ENCODE measurements at places on chromosomes 3 and 15.
A peak's percentile ranks its signal among the peaks of the same experiment; 100 is the strongest.

- DNase-seq, result no peak
Measured at GRCh38 chr3:73727117-73727821, 102.5 kb upstream of the PDZRN3 start.

DNA sequence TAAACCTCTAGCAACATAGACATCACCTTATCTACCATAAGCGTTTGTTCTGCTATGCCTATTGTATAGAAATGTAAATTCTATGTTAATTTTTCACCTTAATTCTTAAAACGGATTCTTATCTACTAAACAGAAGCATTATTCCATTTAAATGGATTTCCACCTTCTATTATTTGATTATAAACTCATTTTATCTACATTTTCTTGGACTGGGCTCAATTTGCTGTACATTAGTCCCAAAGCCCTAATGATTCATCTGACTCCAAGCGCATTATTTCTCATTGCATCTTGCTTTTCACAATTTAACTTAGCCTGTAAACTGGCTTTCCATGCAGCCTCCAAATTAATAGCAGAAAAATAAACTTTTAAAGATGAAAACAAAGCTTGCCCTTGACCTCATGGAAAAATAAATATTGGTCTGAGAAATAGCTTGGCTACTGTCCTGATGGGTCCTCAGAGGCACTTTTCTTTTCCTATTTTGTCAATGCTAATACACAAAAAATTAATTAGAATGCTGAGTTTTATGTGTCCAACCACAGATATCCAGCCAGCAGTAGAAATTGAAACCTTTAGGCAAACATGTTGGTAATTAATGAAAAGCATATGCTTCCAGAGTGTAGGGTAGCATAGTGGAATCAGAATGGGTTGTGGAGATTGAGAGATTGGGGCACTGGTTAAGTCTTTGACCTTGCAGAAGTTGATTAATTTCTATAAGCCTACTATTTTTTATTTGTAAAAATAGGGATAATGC, 81.4 kb upstream of the CFAP20DC start:
- DNase-seq, result no peak

DNA sequence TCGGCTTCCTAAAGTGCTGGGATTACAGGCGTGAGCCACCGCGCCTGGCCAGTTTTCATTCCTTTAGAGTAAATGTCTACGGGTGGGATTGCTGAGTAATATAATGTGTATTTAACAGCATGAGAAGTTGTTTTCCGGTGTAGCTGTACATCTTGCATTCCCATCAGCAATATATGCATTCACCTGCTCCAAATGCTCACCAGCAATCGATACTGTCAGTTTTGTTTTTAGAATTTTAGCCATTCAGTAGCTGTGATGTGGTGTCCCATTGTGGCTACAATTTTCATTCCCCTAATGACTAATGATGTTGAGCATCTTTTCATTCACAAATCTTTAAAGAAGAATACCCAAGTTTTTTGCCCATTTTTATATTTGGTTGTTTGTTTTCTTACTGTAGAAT, 134.8 kb upstream of the RGMA start:
- no peak for DNase-seq

GRCh38 chr15:77988347-77989295, 88.9 kb downstream of the TBC1D2B start:
- DNase-seq, result no peak

DNA sequence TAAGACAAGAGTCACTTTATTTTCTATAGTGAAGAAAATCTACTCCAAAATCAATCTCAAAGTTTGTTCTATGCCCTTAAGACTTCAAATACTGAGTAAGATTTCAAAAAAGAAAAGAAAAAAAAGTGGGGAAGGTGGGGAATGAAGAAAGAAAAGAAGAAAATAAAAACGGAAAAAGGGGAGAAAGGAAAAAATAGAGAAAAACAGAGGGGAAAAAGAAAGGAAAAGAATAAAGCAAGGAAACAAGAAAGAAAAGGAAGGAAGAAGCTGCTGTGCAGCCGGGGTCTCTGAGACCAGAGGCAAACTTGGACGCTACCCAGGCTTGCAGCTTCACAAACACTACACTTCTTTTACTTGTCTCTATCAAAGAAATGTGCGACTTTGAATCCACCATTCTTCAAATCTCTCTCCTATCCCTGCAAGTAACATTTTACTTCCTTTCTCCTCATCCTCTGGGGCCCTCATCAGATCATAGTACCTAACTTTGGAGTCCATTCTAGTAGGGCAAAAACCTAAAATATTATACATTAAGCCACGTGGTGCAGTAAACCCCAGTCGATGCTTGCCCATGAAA, 279.8 kb downstream of the FOXP1 start:
- DNase-seq, result no peak

GRCh38 chr15:45892182-45892581, 257.4 kb downstream of the SQOR start:
- no peak for DNase-seq

DNA sequence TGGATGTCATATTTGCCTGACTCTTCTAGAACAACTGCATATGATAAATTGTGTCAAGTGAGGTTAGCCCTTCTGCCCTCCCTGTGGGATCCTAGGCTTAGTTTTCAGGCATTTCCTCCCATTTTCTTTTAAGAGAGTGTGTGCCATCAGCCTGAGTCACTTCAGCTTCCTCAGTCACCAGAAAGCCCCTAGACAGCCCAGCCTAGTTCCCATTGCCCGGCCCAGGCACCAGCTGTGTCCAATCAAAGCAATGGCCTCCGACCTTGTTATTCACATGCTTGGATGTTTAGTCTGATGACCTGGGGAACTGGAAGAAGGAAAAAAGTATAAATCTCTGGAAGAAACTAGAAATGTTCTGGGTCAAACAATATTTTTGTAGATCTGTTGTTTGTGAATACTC, 221.9 kb upstream of the LRIG1 start:
- DNase-seq, result no peak

GRCh38 chr15:47246317-47246716, 471.0 kb upstream of the SEMA6D start:
- DNase-seq, result no peak

DNA sequence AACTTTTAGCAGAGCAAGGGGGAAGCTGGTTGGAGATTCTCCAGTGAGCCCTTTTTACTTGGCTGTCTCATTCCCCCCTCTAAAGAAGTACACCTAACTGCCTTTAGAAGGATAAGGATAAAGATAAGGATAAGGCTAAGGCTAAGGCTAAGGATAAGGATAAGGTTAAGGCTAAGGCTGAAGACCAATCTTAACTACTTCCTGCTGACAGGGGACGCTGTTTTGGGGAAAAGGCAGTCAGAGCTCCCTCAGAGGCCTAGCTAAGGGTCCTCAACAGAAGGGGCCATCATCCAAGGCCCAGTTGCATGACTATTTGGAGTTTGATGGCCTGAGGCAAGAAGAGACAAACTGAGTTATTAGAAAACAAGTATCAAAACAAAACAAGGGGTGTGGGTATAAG, 94.3 kb upstream of the ARPP21 start:
- no peak for DNase-seq

GRCh38 chr15:51751697-51752683, 593 bp downstream of the TMOD2 start:
- no peak for DNase-seq

DNA sequence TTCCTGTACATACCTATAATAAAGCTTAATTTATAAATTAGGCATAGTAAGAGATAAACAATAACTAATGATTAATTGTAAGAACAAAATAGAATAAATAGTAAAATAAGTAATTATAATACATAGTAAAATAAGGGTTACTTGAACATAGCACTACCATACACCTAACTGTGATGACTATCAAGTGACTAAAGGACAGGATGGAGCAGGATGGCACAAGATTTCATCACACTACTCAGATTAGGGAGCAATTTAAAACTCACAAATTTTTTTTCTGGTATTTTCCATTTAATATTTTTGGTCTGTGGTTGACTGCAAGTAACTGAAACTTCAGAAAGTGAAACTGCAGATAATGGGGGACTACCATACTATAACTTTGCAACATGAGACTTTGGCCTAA, 14.8 kb downstream of the RFX7 start:
- DNase-seq, result no peak

DNA sequence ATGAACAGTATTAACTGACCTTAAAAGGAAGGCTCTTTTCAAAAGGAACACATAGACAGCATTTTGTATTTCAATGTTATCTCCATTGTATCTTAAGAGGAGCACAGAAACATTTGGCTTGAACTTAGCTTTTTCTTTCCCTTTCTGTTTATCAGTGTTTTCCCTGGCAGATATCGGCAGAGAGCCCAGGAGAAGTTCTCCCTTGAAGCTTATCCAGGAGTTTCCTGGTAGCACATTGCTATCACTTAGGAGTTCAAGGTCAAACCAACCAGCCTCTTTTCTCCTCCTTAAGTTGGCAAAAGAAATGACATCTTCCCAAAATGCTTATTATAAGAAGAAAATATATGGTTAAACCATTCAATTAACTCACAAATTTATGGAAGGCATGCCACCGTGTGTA, 344.6 kb upstream of the UBE2E2 start:
- DNase-seq, result no peak

- no peak for DNase-seq
Measured at GRCh38 chr15:39106950-39107349, 473.9 kb upstream of the THBS1 start.

GRCh38 chr15:88725305-88726210, 77.7 kb upstream of the ACAN start:
- DNase-seq, result no peak

- no peak for DNase-seq
Measured at GRCh38 chr3:17581421-17582080, 160.9 kb downstream of the TBC1D5 start.

- no peak for DNase-seq
Measured at GRCh38 chr15:31235311-31236183, 91.1 kb upstream of the KLF13 start.

DNA sequence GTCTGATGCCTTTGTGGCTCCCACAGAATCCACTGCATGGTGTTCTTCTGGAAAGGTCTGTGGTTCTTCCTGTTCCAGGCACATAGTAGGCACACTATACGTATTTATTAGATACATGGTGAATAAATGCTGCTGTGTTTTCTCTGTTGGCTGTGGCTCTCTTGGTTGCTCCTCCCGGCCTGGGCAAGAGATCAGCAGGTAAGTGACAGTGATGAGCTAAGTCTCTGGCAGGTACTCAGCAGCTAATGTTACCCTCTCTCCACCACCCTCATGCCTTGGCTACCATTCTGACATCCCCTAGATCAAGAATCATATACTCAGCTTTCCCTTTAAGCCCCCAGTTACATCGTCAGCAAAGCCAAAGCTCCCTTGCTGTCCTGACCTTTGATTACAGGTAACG, 8.4 kb downstream of the SV2B start:
- DNase-seq, result no peak

GRCh38 chr3:182673336-182673735, 120.0 kb upstream of the ATP11B start:
- no peak for DNase-seq

GRCh38 chr15:69973102-69973714, 124.5 kb downstream of the TLE3 start:
- DNase-seq, result peak; percentile 4

DNA sequence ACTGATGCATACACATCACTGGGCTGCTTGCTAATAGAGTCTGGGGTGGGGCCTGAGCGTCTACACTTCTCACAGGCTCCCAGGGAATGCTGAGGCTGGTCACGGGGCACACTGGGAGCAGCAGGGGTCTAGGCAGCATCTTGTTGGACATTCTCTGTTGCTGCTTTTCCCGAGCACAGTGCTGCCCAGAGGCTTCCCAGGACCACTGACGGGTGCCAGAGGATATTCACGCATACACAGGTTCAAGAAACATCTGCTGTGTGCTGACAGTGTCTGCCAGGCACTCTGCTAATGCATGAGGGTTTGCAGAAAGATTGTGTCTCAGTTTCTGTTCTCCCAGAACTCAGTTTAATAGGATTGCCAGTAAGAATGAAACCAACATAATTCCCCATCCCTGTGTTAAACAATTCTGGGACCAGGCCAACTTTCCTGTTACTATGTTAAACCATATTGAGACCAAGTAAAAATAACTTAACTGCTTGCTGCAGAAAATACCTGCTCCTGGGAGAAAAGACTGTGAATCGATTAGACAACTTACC, 23.9 kb upstream of the BCL2L10 start:
- DNase-seq, result no peak

- DNase-seq, result no peak
Measured at GRCh38 chr3:120341658-120342346, 7.4 kb downstream of the LRRC58 start.

DNA sequence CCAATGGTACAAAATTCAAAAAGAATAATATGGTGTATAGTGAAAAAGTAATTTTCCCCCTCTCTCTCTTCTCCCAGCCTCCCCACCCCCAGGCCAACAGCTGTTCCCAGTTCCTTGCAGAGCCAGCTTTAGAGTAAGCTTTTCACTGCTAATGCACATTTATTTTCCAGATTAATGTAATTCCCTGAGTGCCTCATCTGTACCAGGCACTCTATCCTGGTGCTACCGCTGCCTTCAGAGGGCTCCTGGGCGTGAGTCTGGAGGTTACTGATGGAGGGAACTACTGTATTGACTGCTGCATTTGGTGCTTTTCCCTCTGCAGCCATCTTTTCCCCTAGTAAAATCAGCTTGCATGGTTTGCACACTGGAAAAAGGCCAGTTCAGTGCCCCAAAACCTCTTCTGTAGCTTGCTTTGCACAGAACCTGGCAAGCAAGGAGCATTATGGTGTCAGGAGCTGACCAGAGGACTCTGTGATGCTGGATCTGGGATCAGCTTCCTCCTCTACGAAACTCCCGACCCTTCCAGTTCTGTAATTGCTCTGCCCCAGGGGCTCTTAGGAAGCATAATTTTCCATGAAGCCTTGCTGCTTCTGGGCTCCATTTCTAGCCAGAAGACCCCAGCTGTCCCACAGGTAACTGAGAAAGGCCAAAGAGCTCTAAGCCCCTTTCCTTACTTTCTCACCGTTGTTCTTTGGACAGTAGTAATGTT, 8.5 kb upstream of the USP3 start:
- no peak for DNase-seq

GRCh38 chr3:200758-201325, 4.3 kb downstream of the CHL1 start:
- no peak for DNase-seq

- DNase-seq, result no peak
Measured at GRCh38 chr15:83292317-83292716, 7.9 kb upstream of the BNC1 start.

DNA sequence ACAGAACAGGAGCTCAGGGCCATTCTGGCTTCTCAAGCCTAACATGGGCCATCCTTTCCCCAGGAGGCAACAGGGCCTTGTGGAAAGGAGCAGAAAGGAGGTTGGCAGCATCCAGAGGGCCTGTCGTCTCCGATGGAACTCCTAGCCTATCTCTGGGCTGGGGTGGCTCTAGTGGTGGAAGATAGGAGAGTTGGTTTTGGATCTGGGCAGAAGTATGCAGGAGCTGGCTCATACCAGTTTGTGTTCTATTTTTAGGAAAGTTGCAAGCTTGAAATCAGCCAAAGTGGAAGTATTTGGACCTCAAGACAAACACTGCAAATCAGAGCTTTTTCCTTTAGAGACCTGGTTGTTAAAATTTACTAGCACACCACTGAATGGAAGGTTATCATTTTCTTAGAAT, 35.4 kb upstream of the XCR1 start:
- no peak for DNase-seq

DNA sequence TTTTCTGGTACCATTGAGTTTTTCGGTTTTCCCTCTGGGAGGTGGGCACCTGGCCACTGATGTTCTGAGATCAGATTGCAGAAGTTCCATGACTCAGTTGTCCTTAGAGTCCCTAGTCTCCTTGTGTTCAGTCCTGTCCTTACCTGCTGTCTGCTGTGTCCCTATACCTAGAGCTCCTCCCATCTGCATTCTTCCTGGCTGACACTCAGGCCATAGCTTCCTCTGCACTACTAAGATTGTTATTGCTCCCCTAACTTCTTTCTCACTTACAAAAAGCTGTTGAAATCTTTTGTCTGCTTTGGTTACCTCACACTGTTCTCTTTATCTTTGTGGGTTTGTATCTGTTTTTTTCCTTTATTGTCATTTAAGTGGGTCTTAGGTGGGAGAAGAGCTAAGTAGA, 13.2 kb downstream of the USP3 start:
- no peak for DNase-seq
